ENCODE measurements at places on chromosomes 12 and 14.

DNA sequence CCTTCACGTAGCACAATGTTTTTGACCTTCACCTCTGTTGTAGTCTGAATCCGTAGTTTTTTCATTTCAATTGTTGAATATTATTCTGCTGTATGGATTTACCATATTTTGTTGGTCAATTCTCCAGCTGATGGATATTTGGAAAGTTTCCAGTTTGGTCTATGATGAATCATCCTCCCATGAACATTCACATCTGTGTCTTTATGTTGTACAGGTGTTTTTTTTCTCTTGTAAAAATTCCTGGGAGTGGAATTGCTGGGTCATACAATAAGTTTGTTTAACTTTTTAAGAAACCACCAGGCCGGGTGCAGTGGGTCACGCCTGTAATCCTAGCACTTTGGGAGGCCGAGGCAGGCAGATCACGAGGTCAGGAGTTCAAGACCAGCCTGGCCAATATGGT, 36.7 kb upstream of the GNG2 start:
- DNase-seq, result no peak

DNA sequence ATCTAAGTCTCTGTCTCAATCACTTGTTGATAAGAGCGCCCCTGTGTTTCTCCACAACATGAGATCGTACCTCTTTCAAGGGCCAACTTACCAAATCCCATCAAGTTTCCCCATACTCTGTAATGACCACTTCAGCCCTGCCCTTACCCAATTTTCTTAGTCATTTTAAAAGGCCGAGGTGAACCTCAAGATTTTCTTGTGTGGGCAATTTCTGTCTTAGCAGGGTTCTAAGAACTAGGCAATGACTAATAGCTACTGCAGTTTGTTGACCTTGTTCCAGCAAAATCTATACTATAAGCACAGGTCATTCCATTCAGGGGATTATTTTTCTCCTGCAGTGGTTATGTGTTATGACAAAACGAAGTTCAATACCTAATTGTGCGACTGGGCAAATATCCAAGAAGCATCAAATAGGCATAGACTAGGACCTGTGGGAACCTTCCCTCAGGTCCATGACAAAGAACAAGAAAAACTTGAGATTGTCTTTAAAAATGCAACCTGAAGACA, 359.8 kb downstream of the PCNX1 start:
- no peak for DNase-seq

DNA sequence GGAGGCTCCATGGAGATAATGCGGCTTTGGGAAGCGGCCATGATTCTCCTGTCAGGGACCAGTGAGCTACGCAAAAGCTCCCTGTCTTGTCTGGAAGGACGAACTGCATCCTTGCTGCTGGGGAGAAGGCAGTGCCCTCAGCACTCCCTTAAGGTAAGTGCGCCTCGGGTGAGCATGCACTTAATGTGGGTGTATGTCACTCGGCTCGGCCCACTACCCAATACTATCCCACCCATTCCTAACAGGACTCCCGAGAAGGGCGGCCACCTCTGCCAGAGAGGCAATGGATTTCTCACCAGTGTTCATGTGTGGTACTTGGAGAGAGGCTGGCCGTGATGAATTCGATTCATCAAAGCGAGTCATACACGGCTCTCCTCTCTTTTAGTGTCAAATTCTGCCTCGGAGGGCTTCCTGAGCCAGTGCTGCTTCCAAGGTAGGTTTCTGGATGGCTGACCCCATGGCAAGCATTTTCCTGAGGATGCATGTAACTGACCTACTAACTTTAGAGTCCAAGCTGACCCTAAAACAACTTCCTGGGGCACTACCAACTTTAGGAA, 151.7 kb upstream of the RTL1 start:
- no peak for DNase-seq

- DNase-seq, result no peak
Measured at GRCh38 chr14:88043529-88044443, 38.9 kb downstream of the GPR65 start.
